ENCODE measurements at places on chromosomes 1 and 21.

GRCh38 chr1:61110554-61110953 is 28.2 kb downstream of the NFIA start:
- no peak for DNase-seq

DNA sequence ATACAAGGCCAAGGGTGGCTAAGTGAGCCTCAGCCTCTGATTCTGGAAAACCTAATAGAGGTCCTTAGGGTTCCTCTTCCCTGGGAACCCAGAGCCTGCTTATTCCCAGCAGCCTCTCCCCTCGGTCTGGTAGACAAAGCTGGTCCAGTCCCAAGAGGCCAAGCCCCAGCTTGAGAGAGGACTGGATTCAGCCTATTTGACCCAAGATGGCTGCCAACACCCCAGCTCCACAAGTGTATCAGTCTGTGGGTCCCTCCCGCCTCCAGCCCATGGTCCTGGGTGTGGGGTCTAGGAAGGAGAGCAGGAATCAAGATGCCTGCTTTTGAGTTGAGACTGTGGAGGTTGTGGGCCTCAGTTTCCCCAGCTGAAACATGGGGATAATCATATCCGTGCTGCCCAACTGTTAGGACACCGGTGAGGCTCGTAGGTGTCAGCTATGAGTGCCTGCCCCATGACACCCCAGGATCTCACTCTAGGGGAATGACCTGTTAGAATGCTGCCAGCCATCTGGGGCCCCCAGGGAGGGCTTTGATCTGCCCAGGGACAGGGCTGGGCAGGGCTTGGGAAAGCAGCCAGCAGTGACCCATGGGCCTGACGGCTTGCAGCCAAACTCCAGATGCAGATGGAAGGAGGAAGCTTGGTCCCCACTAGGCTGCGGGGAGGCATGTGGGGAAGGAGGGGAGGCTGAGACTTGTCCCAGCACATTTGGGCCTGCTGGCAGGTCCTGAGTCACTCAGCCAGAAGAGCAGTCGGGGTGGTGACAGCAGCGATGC is 45.4 kb downstream of the NUAK2 start:
- no peak for DNase-seq

DNA sequence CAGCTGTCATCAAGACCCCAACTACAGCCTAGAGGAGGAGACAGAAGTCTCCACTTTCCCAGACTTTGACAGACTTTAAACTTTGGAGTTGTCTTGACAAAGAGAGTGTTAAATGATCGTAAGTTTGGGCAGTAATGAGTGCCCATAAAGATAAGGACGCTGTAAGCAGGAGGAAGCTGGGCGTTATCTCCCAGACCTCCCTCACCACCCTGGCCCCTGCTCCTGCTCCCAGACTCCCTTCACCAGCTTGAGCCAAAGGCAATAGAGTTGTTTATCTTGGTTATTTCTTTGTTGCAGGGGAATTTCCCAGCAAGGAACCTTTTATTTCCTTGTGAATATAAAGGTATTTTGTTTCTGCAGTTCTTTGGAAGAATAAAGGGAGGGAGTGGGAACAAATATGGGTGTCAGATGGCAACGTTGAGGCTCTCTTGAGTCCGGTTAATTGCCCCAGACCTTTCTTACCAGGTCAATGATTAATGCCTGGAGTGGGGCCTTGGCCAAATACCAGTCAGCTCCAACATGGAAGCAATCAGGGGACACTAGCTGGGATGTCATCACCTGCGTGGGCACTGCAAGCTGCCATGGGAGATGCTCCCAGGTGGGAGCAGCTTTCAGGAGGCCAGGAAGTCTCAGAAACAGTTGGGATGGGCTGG is 4.4 kb downstream of the PIGR start:
- no peak for DNase-seq

DNA sequence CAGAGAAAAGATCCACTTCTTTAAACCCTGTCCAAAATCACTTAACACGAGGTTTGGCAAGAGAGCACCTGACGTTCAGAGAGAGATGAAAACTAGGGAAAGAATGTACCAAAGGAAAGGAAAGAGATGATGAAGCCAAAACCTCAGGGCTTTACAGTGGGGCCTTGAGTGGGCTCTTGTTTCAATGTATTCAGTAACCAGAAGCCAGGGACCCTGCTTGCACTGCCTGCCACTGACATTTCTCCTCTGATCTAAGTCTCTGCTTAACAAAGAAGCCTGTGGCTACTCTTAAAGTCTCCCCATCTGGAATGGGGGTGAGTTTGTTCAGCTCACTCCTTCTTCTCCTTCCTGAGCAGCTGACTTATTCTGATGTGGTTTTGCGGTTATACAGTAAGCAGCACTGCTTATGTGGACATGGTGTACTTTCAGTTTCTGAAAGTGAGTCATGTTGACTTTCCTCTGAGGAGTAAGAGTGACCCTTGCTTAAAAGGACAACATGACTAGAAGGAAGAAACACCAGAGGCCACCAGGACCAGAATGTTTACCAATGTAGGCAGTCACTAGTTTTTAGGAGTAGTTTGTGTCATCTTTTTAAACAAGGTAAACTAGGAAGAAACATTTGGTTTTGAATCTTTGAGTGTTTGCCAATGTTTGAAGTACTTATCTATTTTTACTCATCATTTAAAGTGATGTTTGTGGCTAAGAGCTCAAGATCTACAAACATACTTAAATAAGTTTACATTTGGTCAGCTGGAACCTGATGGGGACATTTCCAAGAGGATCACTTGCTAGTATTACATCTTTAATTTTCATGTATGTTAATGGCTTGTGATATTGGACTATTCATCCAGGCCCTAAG is 87.4 kb downstream of the FASLG start:
- DNase-seq = no peak
